ENCODE measurements at places on chromosomes 12 and 14.

GRCh38 chr14:104544362-104544961 is 35.1 kb upstream of the C14orf180 start:
- no peak for DNase-seq

- DNase-seq: no peak
Observed at GRCh38 chr14:100540141-100540925, 46.9 kb downstream of the BEGAIN start.

DNA sequence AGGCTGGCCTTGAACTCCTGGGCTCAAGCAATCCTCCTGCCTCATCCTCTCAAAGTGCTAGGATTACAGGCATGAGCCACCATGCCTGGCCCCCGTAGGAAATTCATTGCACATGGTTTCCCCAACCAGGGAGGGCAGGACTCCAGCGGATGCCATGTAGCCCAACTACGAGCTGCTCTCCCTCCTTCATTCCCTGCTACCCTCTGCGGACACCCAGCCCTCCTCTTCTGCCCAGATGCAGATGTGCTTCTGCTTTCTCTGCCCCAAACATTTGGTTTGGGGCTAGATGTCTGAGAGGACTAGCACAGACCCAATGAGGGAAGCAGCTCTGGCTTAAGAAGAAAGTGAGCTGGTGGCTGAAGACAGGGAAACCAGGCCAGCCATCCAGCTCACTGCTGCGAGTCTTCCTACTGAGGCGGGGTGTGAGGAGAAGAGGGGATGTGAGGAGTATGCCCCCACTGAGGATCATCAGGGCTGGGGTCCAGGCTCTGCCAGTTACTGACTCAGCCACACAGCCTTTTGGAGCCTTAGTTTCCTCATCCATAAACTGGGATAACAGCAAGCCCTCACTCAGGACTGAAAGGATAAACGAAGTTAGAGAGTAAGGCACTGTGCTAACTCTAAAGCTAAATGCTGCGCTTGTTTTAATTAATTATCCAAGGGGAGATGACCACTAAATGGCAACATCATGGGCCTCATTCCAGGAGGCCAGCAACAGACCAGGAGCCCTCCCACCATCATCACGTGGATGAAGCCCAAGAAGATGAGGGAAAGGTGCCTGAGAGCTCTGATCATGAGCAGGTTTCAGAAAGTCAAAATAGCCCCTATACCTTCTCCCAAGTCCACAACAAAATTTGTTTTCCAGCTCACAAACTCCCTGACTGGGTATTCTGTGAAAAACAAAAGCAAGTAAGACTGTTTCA is 10.9 kb downstream of the CTDSP2 start:
- no peak for DNase-seq

GRCh38 chr14:52596861-52597260 is 44.2 kb downstream of the GPR137C start:
- peak; percentile 65 for DNase-seq

GRCh38 chr12:62606654-62607053 is 140.0 kb downstream of the MON2 start:
- no peak for DNase-seq

DNA sequence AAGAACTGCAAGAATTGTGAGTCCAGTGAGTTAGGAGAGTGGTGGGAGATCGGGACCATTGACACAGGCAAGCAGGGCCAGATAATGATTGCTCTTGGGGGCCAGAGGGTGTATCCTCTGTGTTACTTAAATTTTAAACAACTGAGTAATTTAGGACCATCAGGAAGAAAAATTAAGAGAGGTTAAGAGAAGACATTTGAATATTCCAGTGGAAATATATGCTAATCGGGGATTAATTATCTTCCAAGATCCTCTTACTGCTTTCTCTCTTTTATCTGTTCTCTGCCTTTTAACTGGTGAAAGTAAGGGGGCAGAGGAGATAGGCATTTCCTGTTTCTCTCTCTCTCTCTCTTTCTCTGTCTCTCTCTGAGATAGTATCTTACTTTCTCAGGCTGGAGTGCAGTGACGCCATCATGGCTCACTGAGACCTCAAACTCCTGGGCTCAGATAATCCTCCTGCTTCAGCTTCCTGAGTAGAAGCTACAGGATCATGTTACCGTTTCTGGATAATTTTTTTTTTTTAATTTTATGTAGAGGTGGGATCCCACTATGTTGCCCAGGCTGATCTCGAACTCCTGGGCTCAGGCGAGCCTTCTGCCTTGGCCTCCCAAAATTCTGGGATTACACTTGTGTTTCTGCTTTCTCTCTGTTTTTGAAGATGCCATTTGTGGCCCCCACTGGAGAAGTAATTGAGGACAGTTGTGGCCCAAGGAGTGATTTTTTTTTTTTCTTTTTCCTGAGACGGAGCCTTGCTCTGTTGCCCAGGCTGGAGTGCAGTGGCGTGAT is 85.1 kb downstream of the DIP2B start:
- peak; percentile 67 for DNase-seq

GRCh38 chr12:123861392-123861791 is 99.3 kb downstream of the DNAH10 start:
- DNase-seq: no peak

GRCh38 chr12:104605685-104606084 is 148.9 kb downstream of the CHST11 start:
- DNase-seq: no peak

DNA sequence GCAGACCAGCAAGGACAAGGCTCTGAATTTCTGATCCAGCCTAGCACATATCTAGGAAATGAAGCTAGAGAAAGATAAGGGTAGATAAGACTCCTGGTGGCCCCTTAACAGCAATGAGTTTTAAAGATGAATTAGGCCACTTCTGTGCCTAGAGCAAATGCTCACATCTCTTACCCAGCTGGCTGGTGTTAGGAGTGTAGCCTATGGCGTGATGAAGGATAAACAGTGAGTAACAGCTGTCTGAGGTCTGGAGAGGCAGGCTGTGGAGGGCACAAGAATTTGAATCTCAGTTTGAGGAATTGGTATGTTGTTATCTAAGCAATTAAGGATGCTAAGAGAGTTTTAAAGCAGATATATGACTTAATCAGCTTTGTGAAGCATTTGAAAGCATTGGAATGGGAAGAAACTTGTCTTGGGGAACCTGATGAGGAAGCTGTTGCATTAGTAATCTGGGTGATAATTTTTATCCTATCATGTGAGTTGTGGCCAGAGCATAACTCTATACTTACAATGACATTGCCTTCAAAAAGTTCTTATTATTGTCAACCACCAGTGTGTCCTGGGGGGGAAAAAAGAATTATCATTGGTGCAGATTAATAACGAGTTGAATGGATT is 161.8 kb downstream of the SRGAP1 start:
- peak; percentile 37 for DNase-seq

GRCh38 chr14:85527006-85527405 is 2.9 kb upstream of the FLRT2 start:
- DNase-seq: peak; percentile 32

GRCh38 chr12:3207175-3207574 is 130.0 kb downstream of the TSPAN9 start:
- DNase-seq: no peak

GRCh38 chr12:26921886-26922285 is 15.9 kb downstream of the INTS13 start:
- DNase-seq: no peak

DNA sequence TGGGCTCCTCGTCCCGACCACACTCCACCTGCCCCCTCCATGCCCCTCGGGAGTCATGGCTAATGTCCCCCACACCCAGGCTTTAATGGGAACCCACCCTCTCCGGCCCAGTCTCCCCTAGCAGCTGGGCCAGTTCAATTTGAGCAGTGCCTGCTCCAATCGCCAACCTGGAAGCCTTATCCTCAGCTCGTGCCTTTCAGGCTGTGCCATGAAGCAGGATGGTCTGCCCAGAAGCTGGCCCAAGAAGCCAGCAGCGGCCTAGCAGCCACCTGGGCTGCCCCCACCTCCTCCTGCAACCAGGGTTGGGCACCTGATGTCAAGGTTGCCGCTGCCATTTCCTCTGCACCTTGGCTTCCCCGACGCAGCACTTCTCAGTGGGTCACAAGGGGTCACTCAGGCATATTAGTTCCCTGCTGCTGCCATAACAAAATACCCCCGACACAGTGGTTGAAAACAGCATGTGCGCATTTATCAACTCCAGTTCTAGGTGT is 2.3 kb upstream of the CLBA1 start:
- DNase-seq: no peak

GRCh38 chr14:88791629-88792472 is 902 bp downstream of the EML5 start:
- no peak for DNase-seq

GRCh38 chr12:49020441-49020840 is 1.9 kb upstream of the PRKAG1 start:
- no peak for DNase-seq

GRCh38 chr14:71262441-71262840 is 355.2 kb downstream of the PCNX1 start:
- no peak for DNase-seq

DNA sequence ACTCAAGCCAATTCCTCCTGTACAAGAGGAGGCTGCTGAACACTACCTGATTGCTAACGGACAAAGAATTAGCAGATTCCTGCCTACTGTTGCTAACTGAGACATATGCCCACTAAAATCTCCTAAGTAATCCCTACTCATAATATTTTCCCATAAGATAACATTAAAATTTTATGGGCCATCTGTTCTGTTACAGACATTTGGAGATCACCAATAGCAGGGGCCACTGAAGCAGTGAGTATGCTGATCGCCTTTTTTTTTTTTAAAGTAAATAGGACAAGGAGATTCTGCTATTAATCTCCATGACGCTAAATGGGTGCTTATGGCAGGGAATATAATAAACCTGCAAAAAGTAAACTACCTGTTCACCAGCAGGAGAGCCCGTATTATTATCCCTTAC is 292.9 kb downstream of the MED13L start:
- DNase-seq: no peak

DNA sequence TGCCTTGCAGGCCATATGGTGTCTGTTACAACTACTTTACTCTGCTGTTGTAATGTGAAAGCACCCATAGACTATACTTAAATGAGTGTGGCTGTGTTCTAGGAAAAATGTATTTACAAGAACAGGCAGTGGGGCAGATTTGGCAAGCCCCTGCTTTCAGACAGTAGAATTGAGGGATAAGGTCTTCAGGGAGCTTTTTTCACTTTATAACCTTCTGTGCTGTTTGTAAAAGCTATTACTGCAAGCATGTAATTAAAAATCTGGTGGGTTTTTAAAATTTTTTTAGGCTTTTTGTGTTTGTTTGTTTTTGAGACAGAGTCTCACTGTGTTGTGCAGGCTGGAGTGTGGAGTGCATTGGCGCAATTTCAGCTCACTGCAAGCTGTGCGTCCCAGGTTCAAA is 73.9 kb downstream of the VEZT start:
- no peak for DNase-seq

DNA sequence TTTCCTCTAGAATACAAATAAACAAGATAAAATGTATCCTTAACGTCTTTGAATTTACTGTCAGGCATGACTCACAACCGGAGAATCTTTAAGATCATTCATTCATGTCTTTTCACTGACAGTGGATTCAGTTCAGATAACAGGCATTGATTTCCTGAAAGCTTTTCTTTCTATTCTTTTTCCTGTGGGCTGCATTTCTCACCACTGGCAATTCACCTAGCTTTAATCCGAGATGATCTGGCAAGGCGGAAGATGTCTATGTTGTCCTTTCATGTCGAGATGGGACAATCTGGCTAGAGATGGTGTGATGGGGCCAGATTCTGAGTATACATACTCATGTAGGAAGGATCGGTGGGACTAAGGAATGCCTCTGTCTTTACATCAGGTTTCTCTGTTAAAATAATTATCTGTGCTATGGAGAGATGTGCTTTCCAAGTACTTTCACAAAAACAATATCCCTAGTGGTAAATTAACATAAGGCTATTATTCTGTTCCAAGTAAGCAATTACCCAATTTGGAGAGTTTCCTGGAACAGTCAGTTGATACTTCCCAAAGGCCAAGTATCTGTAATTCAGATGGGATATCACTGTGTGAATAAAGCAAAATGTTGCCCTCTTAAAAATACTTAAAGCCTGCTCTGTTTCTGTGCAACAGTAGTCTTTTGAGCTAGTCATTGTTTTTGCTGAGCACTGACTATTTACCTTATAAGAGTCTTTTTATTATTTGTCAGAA is 17.8 kb downstream of the ACSS3 start:
- no peak for DNase-seq

- peak; percentile 80 for DNase-seq
Observed at GRCh38 chr12:124913474-124914391, 717 bp downstream of the UBC start.

DNA sequence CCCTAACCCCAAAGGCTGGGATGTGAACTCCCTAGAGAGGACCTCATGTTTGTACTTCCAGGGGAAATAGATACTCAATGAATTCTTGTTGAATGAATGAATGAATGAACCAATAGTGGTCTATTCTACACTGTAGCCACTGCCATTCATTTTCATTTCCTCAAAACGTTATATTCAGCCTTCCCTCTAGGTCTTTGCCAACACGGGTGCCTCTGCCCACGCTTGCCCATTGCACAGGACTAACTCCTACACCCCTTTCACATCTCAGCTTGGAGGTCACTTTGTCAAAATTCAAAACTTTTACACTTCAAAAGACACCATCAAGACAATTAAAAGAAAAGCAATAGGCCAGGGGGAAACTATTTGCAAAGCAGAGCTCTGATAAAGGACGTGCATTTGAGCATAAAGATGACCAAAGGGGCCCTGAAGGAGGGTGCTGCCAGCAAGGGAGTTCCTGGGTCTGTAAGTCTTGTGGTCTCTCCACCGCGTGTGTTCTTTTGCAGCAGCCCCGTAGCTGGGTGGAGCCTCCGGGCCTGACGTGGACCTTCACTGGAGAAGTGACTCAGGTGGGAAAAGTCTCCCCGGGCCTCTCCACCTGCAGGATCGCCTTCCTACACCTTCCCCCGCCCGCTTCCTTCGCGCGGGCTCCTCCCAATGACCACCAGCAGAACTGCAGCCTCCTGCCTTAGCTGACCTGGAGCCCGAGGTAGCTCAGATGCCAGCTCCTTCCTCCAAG is 31.5 kb downstream of the TMEM63C start:
- peak; percentile 82 for DNase-seq

DNA sequence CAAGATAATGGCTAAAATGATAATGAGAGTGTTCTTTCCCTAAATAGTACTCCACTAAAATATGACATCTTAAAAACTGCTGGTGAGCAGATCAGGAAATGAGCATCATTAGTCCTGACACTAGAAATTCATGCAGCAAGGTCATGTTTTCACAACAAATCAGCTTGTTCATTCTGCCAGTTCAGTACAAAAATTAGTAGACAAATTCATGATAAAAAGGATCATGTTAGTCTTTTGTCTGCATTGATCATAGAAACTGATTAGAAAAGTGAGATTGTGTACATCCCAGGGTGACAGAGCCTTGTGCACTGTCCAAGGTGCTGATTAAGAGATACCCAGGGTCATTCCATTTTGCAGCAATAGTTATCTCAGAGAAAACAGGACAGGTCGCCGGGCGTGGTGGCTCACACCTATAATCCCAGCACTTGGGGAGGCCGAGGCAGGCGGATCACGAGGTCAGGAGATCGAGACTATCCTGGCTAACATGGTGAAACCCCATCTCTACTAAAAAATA is 163.6 kb downstream of the RIMBP2 start:
- DNase-seq: no peak

DNA sequence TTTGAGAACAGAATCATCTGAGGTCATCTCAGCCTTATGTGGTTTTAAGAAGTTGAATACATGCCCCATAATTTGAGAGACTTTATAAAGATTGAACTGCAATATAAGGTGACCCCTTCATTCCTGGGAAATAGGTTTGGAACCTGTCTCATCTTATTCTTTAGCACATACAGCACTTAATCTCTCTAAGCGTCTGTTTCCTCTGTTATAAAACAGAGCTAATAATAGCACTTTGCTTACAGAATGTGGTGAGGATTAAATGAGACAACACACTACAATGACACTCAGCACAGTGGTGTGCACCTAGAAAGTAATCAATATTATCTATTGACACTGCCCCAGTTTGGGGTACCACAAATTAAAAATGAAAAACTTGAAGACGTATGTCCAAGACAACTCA is 102.1 kb downstream of the DUSP6 start:
- no peak for DNase-seq

Data from epithelial cell of esophagus (primary cell).